ENCODE measurements at places on chromosomes 3 and 15.

DNA sequence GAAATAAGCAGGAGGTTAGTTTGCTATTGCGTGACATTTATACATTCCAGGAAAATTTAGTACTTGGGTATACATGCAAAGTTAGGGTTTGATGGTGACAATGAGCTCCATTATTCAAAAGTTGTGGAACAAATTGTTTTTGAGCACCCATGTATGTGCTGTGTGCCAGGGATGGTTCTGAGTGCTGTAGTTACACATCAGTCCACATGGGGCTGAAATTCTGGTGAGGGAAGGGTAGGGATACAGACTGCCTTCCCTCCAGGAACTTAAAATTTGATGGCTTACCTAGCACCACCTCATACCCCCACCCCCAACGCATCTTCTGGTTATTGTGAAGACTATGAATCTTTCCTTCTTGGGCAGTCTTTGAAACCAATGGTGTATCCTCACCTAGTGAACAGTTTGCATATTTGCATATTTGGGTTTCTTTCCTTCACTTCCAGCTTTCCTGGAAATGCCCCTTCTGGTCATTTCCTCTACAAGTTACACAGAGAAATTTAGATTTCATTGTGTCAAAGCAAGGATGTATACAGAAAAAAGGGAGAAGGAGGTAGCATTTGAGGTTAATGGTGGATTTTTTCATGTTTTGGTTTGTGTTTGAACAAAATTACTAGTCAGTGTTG is 222.0 kb upstream of the IL12A start:
- peak; percentile 47 for DNase-seq

- DNase-seq: no peak
These were observed 74.5 kb upstream of the SLC6A1 start for GRCh38 chr3:10918011-10918410.

GRCh38 chr15:89378296-89379151 is 43.9 kb upstream of the POLG start:
- no peak for DNase-seq

- DNase-seq: no peak
These were observed 74.4 kb downstream of the ZIC1 start for GRCh38 chr3:147483578-147483977.

DNA sequence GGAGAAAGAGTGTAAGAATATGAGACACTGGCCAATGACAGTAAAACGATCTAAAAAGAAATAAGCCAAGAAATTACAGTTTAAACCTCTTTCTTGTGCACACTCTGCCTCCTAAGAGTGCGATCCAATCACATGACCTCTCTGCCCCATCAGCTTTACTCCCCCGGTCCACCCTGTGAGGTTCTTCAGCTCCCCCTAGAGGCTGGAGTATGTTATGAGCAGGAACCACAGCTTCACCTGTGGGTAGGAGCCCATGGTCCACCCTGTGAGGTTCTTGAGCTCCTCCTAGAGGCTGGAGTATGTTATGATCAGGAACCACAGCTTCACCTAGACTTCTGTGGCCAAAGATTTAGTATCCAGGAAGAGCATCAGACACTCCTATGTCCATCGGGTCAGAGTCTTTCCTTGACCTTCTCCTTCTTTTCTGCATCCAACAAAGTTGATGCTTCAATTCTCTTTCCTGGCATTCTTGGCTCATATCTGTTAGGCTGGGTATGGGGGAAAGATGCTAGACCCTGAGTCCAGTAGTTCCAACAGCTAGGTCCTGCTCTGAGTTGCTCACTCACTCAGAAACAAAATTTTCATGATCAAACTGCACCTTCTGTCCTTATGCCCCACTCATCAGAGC is 164.0 kb downstream of the MINAR1 start:
- peak; percentile 96 for DNase-seq

- DNase-seq: no peak
These were observed 22.8 kb upstream of the C2CD4B start for GRCh38 chr15:62187910-62188309.

DNA sequence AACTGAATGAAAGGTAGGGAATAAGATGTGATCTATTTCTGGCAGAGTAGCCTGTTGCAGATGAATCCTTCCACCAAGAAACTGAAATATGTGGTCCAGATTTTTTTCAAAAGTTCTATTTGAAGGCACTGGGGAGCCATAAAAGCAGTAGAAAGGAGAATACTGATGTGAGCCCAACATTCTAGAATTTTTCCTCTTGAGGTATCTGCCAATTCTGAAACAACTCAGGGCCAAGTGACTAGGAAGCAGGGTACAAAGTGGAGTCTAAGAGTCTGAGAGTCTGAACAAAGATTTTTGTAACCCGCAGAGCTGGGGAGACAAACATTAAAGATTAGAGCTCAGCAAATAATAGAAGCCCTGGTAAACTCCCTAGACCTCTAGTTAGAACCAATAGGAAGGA is 58.3 kb upstream of the SLCO3A1 start:
- DNase-seq: no peak

GRCh38 chr3:87207460-87207859 is 19.6 kb upstream of the CHMP2B start:
- no peak for DNase-seq
